MCF 10A (cell line): ENCODE measurements at places on chromosomes 4 and X. TPM values are rescaled to one million over a fixed set of nuclear protein-coding genes. Genes with fewer than 3 reads are reported as not detected.

The PDZD4 gene
- 0.29 TPM in 1 of 2 replicates, not detected in the other for total RNA-seq

The CCKAR gene
- total RNA-seq = not detected in 2 replicates

The SPACA5 gene
- not detected in 2 replicates for total RNA-seq

The PABPC4L gene
- 0.25 and 0.28 TPM in 2 replicates for total RNA-seq

The SSX2B gene
- not detected in 2 replicates for total RNA-seq

The STAP1 gene
- not detected in 2 replicates for total RNA-seq

The HADH gene
- 19.2 and 26.2 TPM in 2 replicates for total RNA-seq

The DCAF12L1 gene
- not detected in 2 replicates for total RNA-seq

The NUDT10 gene
- total RNA-seq = not detected in 2 replicates

- no peaks in the 10 kb centered on the region for H3K36me3 ChIP-seq
- peak; percentile 28 for DNase-seq
- H3K4me3 ChIP-seq = no peak overlapping the region
- H3K27ac ChIP-seq = no peak overlapping the region
- no peaks in the 10 kb centered on the region for H3K27me3 ChIP-seq
- H3K4me1 ChIP-seq = peaks cover 38% of the 10 kb centered on the region
These were observed 141.8 kb downstream of the TSPAN5 start for GRCh38 chr4:98516441-98517217.

DNA sequence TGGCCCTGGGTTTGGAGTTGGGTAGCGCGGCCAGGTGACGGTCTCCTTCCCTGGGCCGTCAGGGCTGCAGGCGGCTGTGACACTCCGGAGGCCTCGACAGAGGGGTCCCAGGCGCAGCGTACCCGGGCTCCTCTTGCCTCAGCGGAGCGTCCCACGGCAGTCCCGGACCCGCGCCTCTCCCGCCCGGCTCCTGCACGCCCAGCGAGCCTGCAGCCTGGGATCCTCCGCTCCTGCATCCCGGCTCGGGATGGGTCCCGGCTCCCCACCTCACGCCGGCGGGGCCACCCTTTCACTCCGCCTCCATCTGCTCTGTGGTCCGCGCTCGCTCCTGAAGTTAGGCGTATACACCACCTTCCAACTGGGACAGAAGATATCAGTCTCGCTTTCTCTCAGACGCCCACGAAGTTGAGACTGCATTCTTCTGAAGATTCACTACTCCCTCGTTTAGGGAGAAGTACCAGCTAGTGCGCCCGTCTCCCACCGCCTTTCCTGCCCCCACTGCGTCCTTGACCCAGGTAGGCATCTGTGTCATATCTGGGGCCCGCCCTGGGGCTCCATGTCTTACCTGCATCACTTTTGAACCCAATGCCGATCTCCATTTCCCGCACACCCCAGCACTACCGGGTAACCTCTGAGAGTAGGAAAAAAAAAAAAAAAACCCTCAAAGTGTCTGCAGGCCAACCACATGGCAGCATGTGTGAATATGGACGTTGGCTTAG, 32.3 kb upstream of the KDR start:
- no peak overlapping the region for H3K4me3 ChIP-seq
- H3K36me3 ChIP-seq = no peaks in the 10 kb centered on the region
- H3K27ac ChIP-seq = no peak overlapping the region
- H3K4me1 ChIP-seq = no peaks in the 10 kb centered on the region

- H3K36me3 ChIP-seq = no peaks in the 10 kb centered on the region
- no peak overlapping the region for H3K27ac ChIP-seq
- no peaks in the 10 kb centered on the region for H3K27me3 ChIP-seq
- peaks cover 16% of the 10 kb centered on the region for H3K4me1 ChIP-seq
These were observed 366.7 kb downstream of the PCDH7 start for GRCh38 chr4:31086756-31087330.

GRCh38 chr4:112970903-112971302, 78.5 kb upstream of the ANK2 start:
- H3K4me1 ChIP-seq = peaks cover 4% of the 10 kb centered on the region
- no peak for DNase-seq
- H3K4me3 ChIP-seq = no peak overlapping the region
- no peaks in the 10 kb centered on the region for H3K27me3 ChIP-seq
- H3K36me3 ChIP-seq = no peaks in the 10 kb centered on the region

DNA sequence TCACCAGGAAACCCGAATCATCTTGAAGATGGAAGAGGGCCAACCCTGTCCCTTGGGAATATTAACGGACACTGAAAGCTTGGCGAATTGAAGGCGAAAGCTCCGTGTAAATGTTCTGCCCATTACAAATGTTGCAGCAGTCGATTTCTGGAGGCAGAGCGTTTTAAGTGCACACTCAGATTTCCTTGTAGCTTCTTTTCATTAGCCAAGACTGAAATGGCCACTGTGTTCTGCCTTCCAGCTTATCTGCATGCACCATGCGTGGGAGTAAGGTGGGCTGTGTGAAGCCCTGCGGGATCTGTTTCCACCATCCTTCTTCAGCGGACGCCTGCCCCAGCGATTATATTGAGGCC, 1.3 kb downstream of the SMIM20 start:
- DNase-seq = no peak
- peak overlapping the region; percentile 98 for H3K27ac ChIP-seq
- H3K4me3 ChIP-seq = peak overlapping the region; percentile 98
- peaks cover 7% of the 10 kb centered on the region for H3K4me1 ChIP-seq

DNA sequence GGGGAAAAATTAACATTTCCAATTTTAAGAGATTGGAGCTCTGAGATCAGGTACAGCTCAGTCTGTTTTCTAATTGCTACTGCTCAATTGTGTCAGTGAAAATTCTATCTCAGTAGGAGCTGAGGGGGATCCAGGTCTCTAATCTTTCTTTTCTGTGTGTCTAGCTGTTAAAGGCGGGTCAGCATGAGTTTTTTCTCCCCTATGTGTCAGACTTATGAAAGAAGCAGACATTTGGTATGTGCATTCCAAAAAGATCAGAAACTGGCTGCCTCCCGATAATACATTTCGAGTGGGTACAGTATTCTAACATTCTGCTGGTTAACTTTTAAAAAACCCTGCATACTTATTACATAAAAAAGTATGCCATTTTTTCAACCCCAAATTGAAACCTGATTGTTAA, 72.4 kb downstream of the PCDH7 start:
- no peaks in the 10 kb centered on the region for H3K27me3 ChIP-seq
- no peak overlapping the region for H3K27ac ChIP-seq
- no peaks in the 10 kb centered on the region for H3K36me3 ChIP-seq
- no peak overlapping the region for H3K4me3 ChIP-seq

DNA sequence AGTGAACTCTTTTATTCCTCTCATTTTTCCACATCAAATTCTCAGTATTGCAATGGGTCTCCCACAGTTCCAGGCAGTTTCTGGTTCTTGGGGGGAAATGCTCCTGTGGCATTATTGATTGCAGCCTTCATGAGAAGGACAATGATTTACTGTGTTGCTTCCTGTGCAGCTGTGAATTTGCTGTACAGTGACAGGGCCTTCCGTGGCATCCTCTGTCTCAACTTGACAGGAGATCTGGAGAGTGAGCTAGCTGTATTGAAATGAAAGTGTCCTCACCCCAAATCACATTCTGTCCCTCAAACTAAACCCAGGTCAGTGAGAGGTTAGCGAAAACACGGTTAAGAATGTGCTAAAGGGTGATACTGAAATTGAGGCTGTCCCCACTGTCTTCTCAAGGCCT, 77.1 kb upstream of the ATOH1 start:
- no peak for DNase-seq
- no peak overlapping the region for H3K27ac ChIP-seq
- no peak overlapping the region for H3K4me3 ChIP-seq
- H3K4me1 ChIP-seq = peaks cover 11% of the 10 kb centered on the region

DNA sequence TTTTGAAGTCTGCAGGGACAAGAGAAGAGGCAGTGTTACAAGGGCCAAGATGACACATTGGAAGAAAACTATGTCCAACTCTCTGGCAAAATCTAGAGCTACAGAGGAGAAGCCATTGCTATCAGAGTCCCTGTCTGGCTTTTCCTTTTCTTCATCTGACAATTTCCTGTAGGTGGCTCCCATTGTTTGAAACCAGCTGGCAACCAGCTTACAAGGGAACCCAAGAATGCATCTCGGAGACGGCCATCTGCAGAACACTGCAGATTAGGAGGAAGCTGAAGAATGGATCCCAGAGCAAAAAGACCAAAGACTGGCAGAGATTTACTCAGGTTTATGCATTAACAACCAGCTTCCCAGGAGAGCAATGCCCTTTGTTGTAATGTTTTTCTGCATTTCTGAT, 216.2 kb upstream of the CTSO start:
- no peak overlapping the region for H3K4me3 ChIP-seq
- H3K4me1 ChIP-seq = peaks cover 17% of the 10 kb centered on the region

DNA sequence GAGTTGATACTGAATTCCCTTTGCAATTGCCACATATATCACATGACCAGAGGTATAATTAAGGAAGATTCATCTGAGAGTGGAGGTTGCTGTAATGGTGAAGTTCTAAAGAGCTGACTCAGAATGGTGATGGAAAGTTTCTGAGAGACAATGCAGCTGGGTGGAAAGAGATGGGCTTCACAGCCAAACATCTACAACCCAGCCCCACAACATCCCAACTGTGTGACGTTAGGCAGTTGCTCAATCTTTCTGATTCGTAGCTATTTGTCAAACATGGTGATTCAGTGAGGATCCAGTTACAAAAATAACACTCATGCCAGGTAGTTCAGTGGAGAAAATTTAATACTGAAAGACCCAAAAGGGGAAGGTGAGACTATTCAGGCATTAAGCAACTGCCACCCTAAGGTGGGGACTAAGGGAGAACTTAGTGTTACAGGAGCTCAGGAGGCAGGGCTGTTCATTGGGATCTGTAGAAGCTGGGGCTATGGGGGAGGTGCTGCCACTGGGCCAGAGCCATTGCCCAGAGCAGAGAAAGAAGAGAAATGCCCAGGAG, 6.9 kb upstream of the AFF1 start:
- H3K4me3 ChIP-seq = peak overlapping the region; percentile 32
- H3K4me1 ChIP-seq = peaks cover 45% of the 10 kb centered on the region
- peaks cover 19% of the 10 kb centered on the region for H3K36me3 ChIP-seq
- H3K27ac ChIP-seq = peak overlapping the region; percentile 88
- no peaks in the 10 kb centered on the region for H3K27me3 ChIP-seq

DNA sequence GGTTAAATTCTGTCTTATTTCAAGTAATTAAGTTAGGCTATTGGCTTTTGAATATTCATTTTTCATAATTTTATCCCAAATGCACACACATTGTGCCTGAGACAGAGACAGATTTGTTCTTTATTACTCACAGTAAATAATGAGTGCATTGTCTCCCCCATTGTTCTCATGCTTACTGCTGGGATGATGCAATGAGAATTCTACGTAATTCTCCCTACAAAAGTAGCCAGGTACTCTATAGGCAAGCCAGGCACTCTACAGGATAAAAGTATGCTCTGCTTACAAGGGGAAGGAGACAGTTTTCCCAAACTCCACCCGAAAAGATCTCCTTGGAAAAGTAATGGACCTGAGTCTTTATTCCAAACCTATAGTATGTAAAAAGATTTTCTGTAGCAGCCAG, 1890.7 kb upstream of the PCDH10 start:
- H3K4me1 ChIP-seq = no peaks in the 10 kb centered on the region
- no peak overlapping the region for H3K27ac ChIP-seq
- H3K4me3 ChIP-seq = no peak overlapping the region
- no peaks in the 10 kb centered on the region for H3K36me3 ChIP-seq

DNA sequence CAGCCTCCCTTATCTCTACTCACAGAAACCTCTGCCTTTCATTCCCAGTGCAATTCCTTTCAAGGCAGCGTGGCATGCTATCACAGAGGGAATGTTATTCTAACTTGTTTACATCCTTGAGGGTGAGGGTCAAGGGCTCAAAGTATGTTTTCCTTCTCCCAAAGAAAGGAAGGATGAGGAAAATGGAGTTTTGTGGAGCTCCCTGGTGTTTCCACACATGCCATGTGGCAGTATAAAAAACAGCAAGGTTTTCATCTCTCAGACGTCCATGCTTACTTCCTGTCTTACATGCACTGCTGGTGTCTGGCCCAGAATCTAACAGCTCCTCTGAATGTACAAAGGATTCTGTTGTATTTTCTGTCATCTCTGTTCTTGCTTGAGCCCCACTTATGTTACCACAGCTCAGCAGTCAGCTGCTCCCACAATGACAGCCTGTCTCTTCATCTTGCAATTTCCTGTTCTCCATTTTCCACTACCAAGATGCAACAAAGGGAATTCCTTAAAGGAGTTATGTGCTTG, 128.0 kb downstream of the SNCA start:
- H3K4me1 ChIP-seq = peaks cover 18% of the 10 kb centered on the region
- no peak for DNase-seq
- H3K36me3 ChIP-seq = peaks cover 7% of the 10 kb centered on the region
- H3K27me3 ChIP-seq = no peaks in the 10 kb centered on the region
- H3K4me3 ChIP-seq = no peak overlapping the region
- H3K27ac ChIP-seq = no peak overlapping the region

DNA sequence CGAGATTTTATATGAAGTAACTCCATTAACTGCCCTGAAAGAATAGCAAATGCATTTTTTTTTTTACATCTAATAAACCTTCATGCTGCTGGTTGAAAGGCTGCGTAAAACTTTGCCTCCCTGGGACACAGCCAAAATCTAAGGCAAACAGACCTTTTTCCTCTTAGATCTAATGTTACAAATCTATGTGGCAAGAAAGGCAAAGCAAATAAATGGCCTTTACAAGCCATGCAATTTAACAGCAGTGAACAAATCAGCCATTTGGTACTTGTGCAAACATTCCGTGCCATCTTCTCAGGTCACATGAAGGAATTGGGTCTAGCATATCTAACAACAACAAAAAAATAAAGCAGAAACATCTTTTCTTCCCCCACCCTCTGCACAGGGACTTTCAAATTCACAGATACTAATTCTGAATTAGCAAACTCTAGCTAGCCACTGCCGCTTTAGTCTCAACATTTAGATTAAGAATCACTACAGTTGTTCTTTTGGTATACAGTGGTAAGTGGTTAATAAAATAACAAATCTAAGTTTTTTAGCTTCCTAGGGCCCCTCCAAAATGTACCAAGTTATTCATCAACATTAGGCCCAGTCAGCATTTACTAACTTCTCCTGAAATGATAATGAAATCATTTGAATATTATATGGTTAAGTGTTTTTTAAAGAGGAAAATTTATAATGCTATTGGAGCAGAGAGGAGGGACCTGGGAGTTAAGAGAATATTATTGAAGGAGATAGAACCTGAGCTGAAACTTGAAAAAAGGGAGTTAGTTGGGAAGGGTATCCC, 593.8 kb downstream of the SMARCA1 start:
- no peak overlapping the region for H3K4me3 ChIP-seq
- no peak overlapping the region for H3K27ac ChIP-seq
- H3K36me3 ChIP-seq = peaks cover 5% of the 10 kb centered on the region
- H3K27me3 ChIP-seq = no peaks in the 10 kb centered on the region
- no peaks in the 10 kb centered on the region for H3K4me1 ChIP-seq

GRCh38 chrX:120244735-120245498, 5.7 kb upstream of the ZBTB33 start:
- peaks cover 58% of the 10 kb centered on the region for H3K27me3 ChIP-seq
- peak overlapping the region; percentile 92 for H3K27ac ChIP-seq
- peaks cover 6% of the 10 kb centered on the region for H3K4me1 ChIP-seq
- H3K4me3 ChIP-seq = peak overlapping the region; percentile 87

- H3K4me1 ChIP-seq = no peaks in the 10 kb centered on the region
- DNase-seq = no peak
- no peaks in the 10 kb centered on the region for H3K36me3 ChIP-seq
These were observed 22.4 kb upstream of the UGT2B4 start for GRCh38 chr4:69518102-69518501.

DNA sequence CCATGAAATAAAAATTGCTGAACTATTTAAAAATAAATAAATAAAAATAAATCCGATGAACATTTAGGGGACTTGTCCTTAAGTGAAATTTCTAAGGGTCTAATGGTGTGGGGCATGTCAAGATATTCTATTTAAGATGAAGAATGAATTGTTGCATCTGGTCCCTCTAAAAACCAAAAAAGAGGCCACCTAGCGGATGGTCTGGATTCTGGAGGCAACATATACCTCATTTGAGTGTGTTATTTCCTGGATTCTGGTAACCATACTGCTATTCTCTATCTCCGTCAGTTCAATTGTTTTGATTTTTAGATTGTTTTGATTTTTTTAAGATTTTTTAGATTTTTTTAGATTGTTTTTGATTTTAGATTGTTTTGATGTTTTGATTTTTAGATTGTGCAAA, 28.3 kb downstream of the AGTR2 start:
- peak; percentile 21 for DNase-seq
- H3K36me3 ChIP-seq = no peaks in the 10 kb centered on the region
- H3K4me1 ChIP-seq = no peaks in the 10 kb centered on the region
